NCI-H1930 (cell line): ENCODE measurements at places on chromosomes 3 and 15.

DNA sequence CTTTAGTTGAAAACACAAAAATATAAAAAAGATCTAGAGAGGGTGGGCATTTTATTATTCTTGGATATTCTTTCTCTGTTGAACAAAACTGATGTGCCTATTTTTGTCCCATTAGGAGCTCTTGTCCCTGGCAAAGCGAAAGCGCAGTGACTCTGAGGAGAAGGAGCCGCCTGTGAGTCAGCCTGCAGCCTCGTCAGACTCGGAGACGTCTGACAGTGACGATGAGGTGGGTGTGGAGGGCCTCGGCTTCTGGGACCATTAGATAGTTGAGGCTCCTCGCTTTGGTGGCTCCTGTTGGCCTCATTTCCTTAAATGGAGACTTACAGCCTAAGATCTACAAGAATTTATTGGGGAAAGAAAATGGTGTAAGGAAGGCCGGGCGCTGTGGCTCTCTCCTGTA is 21.3 kb downstream of the RTF1 start:
- no peak for DNase-seq

GRCh38 chr3:150377601-150378300 is 30.3 kb upstream of the TSC22D2 start:
- DNase-seq: no peak

GRCh38 chr15:66594836-66595235 is 29.0 kb upstream of the LCTL start:
- no peak for DNase-seq

GRCh38 chr3:18044191-18044590 is 301.8 kb upstream of the TBC1D5 start:
- no peak for DNase-seq

DNA sequence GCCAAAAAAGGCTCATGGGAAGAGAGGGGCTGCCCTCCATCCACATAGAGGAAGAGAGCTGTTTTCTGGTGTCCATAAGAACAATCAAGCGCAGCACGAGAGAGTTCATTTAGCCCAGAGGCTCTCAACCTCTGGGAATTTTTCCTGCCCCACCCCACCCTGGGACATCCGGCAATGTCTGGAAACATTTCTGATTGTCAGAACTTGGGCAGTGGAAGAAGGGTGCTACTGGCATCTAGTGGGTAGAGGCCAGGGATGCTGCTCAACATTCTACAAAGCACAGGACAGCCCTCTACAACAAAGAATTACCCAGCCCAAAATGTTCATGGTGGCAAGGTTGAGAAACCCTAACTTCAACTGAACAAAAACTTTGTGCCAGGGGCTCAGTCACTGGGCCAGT is 92.9 kb downstream of the RAB11A start:
- DNase-seq: no peak

DNA sequence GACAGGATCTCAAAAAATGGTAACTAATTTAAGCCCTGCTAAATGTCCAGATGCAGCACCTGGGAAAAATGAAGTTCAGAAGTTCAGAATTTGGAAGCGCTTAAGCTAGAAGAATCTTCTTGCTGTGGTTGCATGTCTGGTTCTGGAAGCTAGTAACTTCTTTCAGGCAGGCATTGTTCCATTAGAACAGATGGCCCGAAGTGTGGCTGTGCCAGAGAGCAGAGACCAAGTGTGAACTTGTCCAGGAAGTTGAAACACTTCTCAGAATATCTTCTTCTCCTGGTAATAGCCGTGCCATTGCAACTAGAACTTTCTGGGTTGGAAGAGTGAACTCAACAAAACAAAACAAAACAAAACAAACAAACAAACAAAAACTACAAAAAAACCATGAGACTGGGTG is 80.0 kb downstream of the MITF start:
- no peak for DNase-seq

GRCh38 chr3:99522147-99522546 is 116.2 kb upstream of the COL8A1 start:
- no peak for DNase-seq

DNA sequence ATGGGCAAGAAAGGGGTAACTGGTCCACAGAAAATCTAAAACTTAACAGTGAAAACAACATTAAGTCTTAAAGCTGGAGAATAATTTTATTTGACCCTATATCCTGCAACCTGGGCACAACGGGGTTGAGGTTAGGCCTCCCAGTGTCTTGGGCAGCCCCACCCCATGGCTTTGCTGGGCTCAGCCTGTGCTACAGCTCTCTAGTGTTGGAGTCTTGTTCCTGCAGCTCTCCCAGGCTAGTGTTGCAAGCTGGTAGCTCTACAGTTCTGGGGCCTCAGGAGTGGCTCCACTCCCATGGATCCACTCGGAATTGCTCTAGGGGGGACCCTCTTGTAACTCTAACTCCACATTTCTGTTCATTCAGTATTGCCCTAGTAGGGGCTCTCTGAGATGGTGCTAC is 24.9 kb upstream of the GNB4 start:
- no peak for DNase-seq

DNA sequence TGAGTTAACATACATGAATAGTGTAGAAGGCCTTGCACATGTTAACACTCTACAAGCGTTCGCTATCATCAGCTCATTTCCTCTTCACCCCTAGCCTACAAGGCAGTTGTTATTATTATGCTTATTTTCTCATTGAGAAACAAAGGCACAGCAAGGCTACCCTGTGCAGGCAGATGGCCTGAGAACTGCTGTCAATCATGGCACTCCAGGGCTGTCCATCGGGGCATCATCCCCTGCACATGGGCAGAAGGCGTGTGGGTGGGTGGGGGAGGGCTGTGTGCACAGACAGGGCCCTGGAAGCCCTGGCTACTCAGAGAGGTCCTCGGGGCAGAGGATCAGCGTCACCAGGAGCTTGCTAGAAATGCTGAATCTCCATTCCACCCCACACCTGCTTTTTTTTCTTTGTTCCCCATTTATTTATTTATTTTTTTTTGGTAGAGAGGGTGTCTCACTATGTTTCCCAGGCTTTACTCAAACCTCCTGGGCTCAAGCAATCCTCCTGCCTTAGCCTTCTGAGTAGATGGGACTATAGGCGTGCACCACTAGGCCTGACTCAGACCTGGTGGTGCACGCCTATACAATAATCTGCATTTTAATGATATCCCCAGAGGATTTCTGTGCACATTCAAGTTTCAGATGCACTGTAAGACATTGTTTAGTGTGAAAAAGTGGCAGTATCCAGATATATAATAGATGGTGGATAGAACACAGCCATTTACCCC is 9.6 kb upstream of the ZXDC start:
- DNase-seq: no peak

- no peak for DNase-seq
Measured at GRCh38 chr3:54901906-54902685, 25.8 kb downstream of the LRTM1 start.

GRCh38 chr3:108088697-108089096 is 2.1 kb downstream of the CD47 start:
- DNase-seq: no peak

DNA sequence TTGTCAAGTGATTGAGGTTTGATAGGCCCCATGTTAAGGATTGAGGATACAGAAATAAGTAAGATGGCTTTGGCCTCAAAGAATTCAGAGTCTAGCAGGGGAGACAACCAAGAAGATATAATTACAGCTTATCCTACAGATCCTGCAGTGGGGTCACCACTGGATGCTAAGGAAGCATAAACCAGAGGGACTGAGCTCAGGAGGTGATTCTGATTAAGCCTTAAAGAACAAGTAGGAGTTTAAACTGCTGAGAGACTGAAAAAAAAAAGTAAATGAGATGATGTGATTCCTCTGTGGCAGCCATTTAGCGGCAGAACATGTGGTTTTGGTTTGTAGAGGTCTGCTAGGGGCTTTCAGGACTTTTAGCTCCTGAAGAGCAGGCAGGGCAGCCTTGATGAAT is 72.1 kb upstream of the ROPN1 start:
- DNase-seq: no peak

- DNase-seq: no peak
Measured at GRCh38 chr15:73569361-73569760, 63.8 kb downstream of the NPTN start.

DNA sequence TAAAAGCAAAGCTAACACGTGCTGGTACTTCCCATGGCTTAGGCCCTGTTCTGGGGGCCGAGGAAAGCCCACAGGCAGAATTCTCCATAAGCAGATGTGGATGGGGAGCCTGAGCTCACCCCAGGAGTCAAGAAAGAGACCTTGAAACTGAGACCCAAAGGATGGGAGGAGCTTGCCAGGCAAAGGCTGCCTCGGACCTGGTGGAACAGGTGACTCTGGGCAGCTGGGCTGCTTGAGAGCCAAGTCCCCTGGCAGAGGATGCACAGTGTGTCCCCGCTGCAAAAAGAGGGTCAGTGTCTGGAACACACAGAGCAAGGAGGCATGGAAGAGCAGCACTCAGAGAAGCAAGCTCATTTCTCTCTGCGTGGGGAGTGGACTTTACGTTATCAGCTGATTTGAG is 528.7 kb downstream of the GABRG3 start:
- DNase-seq: no peak

- DNase-seq: no peak
Measured at GRCh38 chr15:65379986-65380385, 2.2 kb upstream of the IGDCC3 start.

DNA sequence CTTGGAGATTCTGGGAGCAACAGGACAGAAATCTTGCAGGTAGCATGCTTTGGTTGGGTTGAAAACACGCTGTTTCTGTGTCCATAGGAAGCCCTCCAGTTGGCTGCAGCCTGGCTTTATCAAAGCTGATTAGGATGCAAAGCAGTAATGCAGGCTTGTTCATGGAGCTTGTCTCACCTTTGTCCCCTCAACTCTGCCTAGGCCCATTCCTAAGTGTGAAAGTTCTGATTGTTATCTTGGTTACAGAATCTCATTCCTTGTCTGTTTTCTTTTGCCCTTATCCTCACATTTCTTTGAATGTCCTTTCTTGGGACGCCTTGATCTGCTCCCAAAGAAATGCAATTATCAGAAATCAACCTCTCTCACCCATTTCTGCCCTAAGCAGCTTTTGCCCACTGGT is 83.5 kb downstream of the IL20RB start:
- DNase-seq: no peak

GRCh38 chr15:67396114-67396513 is 124.8 kb upstream of the C15orf61 start:
- no peak for DNase-seq

DNA sequence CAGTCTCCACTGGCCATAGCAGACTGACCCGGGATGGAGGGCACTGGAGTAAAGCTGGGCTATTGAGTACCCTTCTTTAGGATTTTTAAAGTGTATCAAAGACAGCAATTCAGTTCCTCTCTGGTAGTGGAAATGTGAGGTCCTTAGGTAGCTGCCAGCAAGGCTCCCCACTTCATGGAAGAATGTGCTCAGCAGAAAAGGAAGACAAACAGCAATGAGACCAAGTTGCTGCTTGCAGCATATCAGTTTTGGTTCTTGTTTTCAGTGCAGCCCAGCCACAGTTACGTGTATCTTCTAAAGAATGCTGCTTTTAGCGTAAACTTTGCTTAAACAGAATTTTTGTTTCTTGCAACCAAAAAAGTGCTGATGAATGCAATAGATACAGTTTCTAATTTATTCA is 374.0 kb upstream of the CBLB start:
- no peak for DNase-seq

DNA sequence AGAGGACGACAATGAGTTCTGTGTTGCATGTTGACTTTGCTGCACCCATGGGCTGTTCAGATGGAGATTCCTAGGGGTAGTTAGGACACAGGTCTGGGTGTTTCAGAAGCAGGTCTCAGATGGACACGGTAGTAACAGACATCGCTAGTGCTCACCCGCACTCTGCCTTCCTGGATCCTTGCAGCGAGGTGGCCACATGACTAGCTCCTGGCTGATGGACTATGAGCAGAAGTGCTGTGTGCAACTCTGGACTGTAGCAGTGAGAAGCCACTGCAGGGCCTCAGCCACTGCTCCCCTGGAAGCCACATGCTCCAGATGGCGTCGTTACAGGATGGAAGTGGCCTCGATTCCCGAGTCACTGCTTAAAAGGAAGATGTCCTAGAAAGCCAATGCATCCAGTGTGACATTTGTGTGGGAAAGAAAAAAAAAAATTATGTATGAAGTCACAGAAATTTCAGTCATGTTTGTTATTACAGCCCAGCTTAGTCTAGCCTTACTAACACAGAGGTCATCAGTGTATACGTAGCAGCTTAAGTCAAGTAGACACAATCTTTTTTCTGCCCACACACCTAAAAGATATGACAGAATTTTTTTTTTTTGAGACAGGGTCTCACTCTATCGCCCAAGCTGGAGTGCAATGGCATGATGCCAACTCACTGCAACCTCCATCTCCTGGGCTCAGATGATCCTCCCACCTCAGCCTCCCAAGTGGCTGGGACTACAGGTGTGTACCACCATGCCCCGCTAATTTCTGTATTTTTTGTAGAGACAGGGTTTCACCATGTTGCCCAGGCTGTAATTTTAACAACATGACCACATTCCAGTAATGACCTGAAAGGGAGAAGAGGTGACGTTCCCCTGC is 95.3 kb downstream of the XXYLT1 start:
- DNase-seq: no peak

- no peak for DNase-seq
Measured at GRCh38 chr15:70127288-70127746, 29.6 kb upstream of the TLE3 start.

- DNase-seq: no peak
Measured at GRCh38 chr15:93141371-93141794, 52.4 kb upstream of the RGMA start.

GRCh38 chr3:13112521-13113345 is 39.5 kb upstream of the IQSEC1 start:
- no peak for DNase-seq

GRCh38 chr3:108830381-108830780 is 7.8 kb downstream of the TRAT1 start:
- DNase-seq: no peak

DNA sequence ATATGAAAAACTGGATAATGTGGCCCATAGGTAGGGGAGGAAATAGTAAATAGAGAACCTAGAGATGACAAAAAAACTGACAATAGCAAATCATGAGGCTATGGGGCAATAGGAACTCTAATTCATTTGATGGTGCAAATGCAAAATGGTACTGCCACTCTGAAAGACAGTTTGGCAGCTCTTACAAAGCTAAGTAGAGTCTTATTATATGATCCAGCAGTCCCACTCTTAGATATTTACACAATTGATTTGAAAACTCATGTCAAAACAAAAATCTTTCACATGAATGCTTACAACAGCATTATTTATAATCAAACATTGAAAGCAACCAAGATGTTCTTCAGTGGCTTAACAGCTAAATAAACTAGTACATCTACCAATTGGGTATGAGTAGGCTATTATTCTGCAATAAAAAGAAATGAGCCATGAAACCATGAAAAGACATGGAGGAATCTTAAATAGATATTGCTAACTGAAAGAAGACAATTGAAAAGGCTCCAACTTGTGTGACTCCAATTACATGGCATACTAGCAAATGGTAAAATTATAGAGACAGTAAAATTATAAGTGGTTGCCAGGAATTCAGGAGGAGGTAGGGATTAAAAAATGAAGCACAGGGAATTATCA is 321.8 kb upstream of the STAC start:
- DNase-seq: no peak

- DNase-seq: no peak
Measured at GRCh38 chr3:152160350-152161011, 108.2 kb upstream of the MBNL1 start.

GRCh38 chr15:39837454-39837853 is 54.8 kb upstream of the FSIP1 start:
- no peak for DNase-seq

GRCh38 chr15:51576286-51576850 is 46.2 kb downstream of the DMXL2 start:
- no peak for DNase-seq

GRCh38 chr3:159830523-159831154 is 158.0 kb upstream of the IL12A start:
- no peak for DNase-seq
